ENCODE measurements at places on chromosomes 5 and 9.

- DNase-seq, result peak; percentile 75
Measured at GRCh38 chr9:131276094-131276888, at the start of gene FAM78A. Gene FAM78A (minus strand): TSS chr9:131276510. CDS start chr9:131276179, 331 bp downstream.

GRCh38 chr5:76445830-76446229 lies 42.7 kb downstream of the IQGAP2 start:
- no peak for DNase-seq

DNA sequence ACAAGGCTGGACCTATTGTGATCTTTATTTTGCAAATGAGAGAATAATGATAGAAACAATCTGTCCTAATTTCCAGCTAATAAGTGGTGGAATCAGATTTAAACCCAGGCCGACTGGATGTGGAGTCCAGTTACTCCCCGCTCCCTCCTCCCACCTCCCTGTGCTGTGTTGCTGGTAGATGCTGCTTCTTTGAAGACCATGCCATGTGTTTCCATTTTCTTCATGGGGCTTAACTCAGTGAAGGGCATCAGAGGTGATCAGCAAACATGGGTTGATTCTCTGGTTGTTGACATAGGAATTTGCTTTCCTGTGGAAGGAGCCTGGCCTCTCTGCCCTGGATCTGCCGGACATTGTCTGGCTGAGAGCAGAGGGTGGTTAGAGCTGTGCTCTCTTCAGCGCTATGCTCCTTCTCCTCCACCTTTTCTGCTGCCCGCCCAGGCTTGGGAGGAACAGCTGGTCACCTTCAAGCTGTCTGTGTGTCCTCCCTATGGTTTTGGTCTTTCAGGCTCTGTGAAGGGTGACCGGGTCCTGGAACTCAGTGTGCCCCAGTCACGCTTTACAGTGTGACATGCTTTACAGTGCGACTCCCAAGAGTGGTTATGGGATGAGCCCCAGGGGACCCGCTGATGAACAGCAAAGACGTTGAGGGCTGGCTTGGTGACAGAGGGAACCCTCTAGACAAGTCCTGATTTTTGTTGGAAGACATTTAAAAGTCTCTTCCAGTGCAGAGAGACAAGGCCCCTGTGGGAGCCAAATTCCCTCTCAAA lies 68.4 kb upstream of the RPS23 start:
- DNase-seq, result no peak

GRCh38 chr9:76459694-76460635 lies 983 bp downstream of the GCNT1 start:
- peak; percentile 39 for DNase-seq

- no peak for DNase-seq
Measured at GRCh38 chr5:73381590-73382400, 66.8 kb downstream of the FOXD1 start.

GRCh38 chr5:98825582-98826375 lies 52.3 kb downstream of the RGMB start:
- no peak for DNase-seq

DNA sequence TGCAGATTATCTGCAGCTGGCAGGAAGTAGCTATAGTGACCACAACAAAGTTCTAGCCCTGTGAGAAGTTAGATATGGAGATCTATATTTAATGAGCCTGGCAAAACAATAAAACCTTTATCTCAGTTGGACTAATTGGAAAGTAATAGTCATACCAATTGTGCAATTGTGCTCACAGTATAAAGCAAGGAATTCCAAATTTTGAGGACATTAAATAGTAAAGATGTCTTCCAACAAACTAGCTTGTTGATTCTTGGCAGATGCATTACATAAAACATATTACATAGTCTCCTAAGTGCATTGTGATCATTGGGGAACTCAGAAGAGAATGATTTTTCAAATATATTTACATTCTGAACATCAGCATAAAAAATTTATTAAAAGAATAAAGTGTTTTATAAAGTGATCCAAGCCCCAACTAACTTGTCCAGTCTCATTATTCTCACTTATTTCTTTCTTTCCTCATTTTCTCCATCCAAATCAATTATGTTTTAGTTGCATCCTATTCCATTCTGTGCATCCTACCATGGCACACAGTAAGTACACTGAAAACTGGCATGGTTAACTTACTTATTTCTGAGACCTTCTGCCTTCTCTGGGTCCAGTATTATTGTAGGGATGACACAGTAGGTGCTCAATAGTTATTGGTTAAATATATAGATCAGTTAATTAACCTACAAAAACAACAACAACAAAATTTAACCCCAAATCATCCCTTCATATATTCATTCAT lies 977.2 kb upstream of the NUDT12 start:
- DNase-seq, result no peak

GRCh38 chr9:16824545-16825330 lies 45.7 kb downstream of the BNC2 start:
- DNase-seq, result no peak

DNA sequence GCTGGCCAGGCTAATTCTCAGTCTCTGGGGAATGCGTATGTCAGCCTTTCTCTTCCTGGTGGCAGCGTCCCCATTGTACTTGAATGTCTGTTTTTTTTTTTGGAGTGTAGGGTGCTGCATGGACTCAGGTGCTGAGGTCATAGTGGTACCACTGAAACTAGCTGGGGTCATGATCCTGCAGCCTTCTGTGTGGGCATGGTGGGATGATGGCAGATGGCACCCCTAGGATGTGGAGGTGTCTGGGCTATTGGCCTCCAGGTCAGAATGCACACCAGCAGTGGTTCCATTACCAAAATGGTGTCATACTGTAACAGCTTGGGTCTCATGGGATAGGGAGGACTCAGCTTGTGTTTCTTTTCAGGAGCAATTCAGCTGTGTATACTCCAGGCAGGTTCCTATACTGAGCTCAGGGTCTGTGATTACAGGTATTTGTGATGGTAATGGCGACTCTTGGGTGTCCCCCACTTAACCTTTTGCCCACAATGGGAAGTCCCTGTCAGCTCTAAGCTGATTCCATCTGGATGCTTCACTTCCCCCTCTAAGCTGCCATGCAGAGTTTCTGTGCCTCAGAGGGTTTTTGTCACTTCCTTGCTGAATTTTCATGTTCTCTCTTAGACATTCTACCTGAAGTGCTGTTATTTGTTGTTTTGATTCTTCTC lies 17.9 kb downstream of the HSD17B4 start:
- DNase-seq, result peak; percentile 2

DNA sequence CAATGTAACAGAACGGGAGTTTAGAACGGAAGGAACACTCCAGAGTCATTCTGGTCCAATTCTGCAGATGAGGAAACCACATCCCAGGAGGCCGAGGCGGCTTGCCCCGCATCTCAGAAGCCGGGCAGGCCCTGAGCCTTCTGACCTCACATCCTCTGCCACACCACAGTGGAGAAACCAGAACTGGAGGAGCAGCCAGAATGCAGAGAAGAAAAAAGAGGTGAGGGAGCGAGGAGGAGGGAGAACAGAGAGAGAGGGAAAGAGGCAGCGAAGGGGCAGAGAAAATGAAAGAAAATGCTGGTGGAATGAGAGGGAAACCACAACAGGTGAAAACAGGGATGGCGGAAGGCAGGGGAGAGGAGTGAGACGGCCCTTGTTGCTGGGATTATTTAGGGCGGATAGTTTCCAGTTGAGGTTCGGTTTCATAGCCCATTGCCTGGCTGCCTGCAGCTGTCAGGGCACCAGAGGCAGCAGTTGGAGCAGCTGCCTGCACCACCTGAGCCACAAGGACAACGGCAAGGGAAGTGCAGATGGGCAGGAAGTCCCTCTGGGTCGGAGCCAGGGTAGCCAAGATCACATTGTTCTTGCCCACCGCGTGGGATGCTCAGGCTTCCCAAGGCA lies at the start of gene HMHB1:
Gene HMHB1, plus strand, starts transcription at position 77 of the 621 bp plus-strand sequence.
- DNase-seq, result no peak

GRCh38 chr5:36502608-36503007 lies 103.8 kb upstream of the SLC1A3 start:
- DNase-seq, result no peak

DNA sequence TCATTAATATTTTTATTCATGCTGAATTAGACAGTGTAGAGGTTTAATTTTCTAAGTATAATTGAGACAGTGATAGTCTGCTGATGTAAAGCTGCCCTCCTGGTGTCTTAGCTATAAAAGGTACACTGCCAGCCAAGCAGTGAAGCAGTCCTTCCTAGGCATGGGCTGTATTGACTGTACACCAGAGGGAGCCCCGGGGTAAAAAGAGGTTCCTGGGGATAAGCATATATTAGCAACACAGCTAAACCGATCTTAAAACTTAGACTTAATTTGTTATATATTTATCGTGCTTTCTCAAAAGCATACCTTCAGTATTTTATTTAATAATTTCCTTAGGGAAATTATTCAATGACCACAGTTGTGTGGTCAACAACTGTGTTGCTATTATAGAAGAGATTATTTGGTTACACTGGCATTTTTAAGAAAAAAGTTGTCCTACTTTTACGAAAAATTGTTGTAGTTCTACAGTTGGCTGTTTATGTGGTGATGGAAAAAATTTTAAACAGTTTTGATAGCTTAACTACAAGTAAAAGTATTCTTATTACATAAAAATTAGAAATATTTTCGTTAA lies 68.8 kb downstream of the ELL2 start:
- DNase-seq, result no peak

DNA sequence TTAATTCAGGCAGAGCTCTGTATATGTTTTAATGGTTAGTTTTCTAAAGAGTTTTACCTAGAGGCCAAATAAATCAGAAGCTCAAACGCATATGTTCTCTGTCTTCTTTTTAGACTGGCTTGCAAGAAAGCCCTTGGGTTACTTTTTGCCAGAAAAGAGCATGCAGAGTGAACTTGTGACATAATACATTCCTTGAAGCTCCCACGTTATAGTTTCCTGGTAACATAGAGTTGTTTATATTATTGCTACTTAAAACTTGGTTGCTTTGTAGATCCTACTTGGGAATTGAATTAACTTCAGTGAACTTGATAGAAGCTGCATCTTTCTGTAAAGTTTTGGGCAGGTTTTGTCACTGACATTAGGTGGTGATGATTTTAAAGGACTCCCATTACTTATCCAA lies 102.9 kb downstream of the C9orf152 start:
- no peak for DNase-seq

DNA sequence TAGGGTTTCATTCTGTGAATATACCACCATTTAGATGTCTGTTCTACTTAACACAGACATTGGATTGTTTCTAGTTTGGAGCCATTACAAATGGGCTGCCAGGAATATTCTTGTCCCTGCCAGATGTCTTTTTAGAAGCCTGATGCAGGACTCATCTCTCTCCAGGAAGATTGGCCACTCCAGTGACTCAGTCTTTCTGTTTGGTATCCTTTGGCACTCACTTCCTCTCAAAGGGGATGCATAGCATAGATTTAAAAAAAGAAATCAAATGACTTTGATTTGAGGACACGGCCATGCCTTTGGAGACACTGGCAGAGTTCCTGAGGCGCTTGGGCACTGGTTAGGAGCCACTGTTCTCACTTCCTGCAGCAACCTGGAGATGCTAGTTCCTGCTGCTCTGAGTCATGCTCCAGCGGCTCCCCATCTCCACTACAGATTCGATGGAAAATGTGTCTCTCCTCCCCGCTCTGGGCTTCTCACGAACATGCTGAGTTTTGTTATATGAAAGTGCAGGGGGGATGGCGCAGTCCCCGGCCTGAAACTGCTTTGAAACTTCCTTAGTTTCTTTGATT lies 3.5 kb upstream of the ZNF366 start:
- no peak for DNase-seq

GRCh38 chr9:114070188-114071103 lies 7.7 kb downstream of the AMBP start:
- no peak for DNase-seq
